ENCODE measurements at places on chromosomes 13 and 19. TPM values are rescaled to one million over a fixed set of nuclear protein-coding genes. Genes with fewer than 3 reads are reported as not detected.

Gene TLE6
- 1.9 TPM for total RNA-seq

- no peak for DNase-seq
Measured at GRCh38 chr13:27797228-27797624, 4.9 kb downstream of the GSX1 start.

GRCh38 chr19:58476498-58477015 is 405 bp downstream of the ZNF446 start:
- DNase-seq: peak; percentile 61

GRCh38 chr19:38676023-38676877 is 28.8 kb downstream of the ACTN4 start:
- peak; percentile 52 for DNase-seq

- DNase-seq: no peak
Measured at GRCh38 chr13:74715718-74716117, 581.5 kb upstream of the KLF12 start.

GRCh38 chr13:47726394-47726793 is 274.7 kb downstream of the SUCLA2 start:
- no peak for DNase-seq

GRCh38 chr19:12603714-12604113 is 6.9 kb downstream of the ZNF490 start:
- no peak for DNase-seq

DNA sequence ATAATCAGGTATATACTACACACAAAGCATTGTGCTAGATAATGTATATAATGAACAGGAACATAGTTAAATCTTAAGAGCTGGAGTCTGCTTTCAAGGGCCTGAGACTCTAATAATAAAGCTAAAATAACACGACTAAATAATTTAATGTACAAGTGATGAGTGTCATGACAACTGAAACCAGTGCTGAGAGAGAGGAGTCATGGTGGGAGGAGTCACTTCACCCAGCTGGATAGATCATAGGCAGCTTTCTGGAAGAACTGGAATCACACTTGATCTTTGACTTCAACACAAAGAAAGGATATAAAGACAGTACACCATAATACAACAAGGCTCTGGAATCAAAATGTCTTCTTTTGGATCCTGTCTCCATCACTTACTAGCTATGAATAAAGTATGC is 7.1 kb downstream of the RBM26 start:
- no peak for DNase-seq
